Stomach (tissue), 19 donors: ENCODE measurements at places on chromosomes 1 and 21. TPM values are rescaled to one million over a fixed set of nuclear protein-coding genes. Genes with fewer than 3 reads are reported as not detected.

Gene LCE1F
- polyA plus RNA-seq = not detected

DNA sequence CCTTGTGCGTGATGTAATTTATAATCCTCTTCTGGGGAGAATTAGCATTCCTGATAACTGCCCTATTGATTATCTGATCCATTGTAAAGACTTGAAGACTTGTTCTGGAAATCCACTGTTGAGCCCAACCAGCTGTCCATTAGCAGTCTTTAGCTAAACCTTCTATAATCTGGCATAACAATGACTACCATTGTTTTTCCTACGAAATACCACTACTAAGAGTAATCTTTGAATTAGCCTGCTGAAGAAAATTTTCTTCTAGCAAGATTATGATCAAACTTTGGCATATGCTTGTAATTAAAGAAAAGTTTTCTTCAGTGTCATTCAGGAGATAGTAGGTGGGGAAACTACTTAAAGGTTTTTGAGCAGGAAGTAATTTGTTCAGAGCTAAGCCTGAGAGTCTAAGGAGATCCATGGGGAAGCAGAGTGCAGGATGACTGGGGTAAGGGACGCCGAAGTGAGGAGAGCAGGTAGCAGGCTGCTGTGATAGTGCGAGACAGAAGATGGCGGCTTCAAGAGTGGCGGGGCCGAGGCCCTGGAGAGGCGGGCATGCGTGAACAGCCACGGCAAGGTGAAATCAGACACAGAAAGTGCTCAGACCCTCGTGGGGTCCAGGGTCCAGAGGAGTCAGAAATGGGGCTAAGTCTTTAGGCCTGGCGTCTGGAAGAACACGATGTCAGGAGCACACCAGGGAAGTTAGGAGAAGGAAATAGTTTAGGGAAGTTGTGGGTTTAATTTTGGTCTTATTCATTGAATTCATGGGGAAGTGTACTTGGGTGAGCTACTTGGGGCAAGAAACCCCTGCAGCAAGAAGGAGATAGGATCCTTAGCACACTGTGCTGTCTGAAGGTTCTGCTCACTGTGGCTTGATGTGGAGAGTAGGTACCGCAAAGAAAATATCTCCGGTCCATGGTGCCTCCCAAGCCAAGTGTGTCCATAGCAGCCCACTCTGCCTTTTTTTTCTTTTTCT, 112.6 kb upstream of the ADAR start:
- H3K27me3 ChIP-seq = no peaks in the 10 kb centered on the region
- DNase-seq = no peak
- H3K4me3 ChIP-seq = no peak overlapping the region
- no peaks in the 10 kb centered on the region for H3K36me3 ChIP-seq
- no peak overlapping the region for H3K27ac ChIP-seq

DNA sequence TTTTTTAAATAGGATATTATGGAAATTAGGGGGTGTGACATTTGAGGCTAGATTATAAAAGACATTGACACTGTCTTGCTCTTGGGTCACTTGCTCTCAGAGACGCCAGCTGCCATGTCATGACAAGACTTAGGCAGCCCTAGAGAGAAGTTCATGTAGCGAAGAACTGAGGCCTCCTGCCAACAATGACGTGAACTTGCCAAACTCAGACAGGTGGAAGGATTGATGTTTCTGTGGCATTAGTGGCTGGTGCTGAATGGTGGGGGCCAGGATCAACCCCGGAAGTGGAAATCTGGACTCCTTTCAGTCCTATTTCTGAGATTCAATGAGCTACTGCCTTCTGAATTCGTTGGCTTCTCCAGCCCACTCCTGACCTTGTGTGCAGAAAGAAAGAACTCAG, 14.7 kb downstream of the NCF2 start:
- H3K4me3 ChIP-seq = no peak overlapping the region
- no peaks in the 10 kb centered on the region for H3K27me3 ChIP-seq
- no peaks in the 10 kb centered on the region for H3K36me3 ChIP-seq
- no peaks in the 10 kb centered on the region for H3K4me1 ChIP-seq
- H3K27ac ChIP-seq = no peak overlapping the region

Gene BCAN
- polyA plus RNA-seq = not detected
